ENCODE measurements at places on chromosomes 6 and 20.

- no peak for DNase-seq
Observed at GRCh38 chr6:49430187-49430586, 32.9 kb downstream of the MMUT start.

DNA sequence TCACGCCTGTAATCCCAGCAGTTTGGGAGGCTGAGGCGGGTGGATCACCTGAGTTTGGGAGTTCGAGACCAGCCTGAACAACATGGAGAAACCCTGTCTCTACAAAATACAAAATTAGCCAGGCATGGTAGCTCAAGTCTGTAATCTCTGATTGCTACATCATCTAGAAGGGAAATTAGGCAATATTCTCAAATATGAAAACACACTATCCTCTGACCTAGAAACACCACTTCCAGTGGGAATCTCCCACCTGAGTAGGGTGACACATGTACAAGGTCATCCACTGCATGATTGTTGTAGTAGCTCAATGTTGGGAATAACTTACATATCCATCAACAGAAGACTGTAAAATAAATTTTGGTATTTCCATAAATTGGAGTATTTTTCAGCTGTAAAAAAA, 19.1 kb upstream of the SIRPD start:
- no peak for DNase-seq

DNA sequence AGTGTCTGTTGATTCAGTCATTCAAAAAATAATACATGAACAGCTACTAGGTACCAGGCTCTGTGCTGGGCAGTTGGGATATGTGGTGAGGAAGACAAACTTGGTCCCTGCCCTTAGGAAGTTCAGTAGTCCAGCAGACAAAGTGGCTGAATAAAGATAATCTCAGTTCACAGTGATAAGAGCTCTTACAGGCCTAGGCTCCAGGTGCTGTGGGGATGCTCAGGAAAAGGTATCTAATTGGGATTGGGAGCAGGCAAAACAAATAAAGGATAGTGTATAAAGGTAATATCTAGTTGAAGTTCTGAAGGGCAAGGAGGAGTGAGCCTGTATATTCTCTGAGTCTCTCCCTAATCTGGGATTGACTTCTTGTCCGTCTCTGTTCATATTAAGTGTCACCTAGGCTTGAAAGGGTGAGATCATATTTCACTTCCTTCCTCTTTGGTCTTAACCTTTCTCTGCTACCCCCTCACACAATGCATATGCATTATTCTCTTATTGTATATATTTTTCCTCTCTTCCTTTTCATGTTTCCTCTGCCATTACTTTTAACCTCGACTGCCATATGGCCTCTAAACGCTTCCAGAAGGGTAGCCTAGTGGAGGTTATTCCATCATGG, 13.5 kb downstream of the PTPN1 start:
- no peak for DNase-seq

DNA sequence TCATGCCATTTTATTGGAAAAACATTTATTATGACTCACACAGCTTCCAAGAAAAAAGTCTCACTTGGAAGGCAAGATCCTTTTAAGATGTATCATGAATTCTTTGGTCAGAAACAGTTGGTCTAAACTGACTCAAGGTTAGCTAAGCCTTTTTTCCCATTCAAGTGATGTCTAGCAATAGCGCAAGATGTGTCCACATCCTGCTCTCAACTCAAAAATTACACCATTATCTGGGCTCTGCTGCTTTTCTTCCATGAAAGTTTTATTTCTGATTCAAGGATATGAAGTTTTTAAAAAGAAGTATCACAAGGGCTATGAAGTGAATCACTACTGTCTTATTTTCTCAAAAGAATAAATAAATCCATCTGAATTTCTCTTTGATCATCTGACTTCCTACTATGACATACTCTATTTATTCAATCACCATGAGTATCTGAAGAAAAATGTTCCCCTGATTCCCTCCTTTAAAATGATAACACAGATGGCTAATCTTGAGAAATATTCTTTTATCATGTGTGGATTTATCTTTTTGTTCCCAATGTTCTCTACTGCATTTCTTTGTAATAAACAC, 139.2 kb downstream of the AHI1 start:
- no peak for DNase-seq

DNA sequence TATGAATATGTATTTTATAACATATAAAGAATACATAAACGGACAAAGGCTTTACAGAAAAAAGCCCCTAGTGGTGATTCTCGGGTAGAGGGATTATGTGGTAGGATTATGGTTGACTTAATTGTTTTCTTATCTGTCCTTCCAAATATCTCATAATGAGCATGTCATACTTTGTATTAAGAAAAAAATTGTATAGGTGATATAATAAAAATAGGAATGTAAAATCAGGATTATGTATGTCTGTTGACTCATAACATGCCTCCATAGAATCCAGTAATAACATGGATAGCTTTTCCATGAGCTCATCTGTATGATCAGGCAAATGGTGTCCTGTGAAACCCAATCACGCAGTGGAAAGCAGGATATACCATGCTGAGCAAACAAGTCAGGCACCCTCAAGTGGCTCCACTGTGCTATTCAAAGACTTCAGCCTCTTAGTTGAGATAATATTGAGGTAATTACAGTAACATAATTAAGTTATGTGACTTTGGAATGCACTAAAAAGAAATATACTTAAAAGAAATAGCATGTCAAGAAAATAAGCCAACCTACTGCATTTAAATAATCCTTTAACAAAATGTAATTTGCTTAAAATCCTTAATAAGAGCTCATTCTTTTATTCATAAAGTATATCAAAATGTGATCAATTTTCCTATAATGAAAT, 39.6 kb upstream of the PRELID3B start:
- no peak for DNase-seq

GRCh38 chr20:54132612-54133433, 41.0 kb downstream of the CYP24A1 start:
- no peak for DNase-seq
